C1 segment of cervical spinal cord (tissue), 14 donors: ENCODE measurements at places on chromosomes 1 and 21.

DNA sequence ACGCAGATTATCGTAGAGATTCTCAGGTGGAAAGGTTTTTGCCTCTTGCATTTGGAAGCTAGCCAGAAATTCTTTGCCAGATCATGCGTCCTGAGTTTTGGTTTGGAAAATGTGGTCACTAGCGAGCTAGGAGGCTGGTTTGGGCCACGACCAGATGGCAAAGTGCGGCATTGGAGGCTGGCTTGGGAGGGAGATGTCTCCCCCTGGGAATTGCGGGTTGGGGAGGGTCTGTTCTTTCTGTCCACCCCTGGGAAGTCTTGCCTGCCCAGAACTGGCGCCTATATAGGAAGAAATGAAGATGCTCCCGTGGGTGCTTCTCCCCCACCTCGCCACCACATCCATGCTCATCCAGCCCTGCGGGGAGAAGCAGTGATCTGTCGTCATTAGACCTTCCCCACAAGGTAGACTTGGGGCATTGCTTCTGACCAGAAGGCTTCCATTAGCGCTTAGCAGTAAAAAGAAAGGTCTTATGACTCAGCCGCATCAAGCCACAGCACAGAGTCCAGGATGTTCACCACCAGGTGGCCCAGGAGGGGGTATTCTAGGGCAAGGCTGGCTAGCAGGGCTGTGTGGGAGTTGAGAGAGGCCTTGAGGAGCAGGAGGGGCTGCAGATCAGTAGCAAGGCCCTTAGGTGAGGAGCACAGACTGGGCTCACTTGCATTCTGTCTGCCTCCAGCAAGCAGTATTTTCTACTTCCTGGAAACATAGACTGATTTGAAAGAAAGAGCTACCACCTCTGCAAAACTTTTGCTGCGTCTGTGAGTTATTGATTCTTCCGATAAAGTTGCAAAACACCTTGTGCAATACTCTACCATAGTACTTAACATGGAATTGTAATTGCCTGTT is 1.5 kb upstream of the PTP4A2 start:
- no peak for DNase-seq

DNA sequence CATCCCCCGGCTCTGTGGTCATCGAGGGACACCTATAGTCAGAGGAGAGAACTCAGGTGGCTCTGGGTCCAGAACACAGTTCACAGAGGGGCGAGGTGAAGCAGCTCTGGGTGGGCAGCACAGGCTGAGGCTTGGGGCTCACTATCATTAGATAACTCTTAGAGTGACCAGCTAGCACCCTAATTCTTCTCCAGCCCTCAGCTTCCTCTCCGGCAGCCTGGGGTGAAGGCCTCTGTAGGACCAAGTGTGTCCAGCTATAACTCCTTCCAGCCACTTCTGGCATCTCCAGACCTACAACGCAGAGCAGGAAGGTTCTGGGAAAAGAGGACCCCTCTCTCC is 1.4 kb downstream of the ARTN start:
- DNase-seq, result no peak

GRCh38 chr1:64472805-64473204 is 2.9 kb downstream of the CACHD1 start:
- no peak for DNase-seq

DNA sequence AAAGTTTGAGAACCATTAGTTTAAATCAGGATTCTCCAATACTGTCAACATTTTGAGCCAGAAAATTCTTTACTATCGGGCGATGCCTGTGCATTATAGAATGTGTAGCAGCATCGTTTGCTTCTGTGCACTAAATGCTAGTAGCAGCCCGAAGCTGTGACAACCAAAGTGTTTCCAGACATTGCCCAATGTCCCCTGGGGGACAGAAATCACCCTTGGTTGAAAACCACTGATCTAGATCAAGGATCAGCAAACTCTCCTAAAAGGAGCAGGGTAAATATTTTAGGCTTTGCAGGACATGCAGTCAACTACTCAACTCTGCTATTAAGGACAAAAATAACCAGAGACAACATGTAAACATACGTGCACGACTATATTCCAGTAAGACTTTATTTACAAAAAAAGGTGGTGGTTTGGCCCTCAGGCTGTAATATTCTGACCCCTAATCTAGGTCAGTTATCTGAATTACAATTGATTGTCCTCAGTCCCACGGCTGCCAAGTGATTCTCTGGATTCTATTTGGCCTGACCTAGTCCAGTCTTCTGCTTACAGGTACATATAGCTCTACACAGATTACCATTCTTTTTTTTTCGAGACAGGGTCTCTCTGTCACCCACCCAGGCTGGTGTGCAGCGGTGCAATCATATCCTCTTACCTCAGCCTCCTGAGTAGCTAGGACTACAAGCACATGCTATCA is 10.6 kb downstream of the FAF1 start:
- no peak for DNase-seq

- DNase-seq, result no peak
These were observed 16.2 kb downstream of the C1orf159 start for GRCh38 chr1:1099506-1100183.

DNA sequence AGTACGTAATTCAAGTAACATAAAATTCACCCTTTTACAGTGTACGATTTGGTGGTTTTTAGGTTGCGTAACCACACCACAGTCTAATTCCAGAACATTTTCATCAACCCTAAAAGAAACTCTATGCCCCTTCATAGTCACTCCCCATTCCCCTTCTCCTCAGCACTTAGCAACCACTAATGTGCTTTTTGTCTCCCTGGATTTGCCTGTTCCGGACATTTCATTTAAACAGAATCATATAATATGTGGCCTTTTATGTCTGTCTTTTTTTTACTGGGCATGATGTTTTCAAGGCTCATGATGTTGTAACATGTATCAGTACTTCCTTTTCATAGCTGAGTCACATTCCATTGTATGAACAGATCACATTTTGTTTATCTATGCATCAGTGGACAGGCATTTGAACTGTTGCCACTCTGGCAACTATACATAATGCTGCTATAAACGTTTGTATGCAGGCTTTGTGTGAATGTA is 20.8 kb downstream of the OBSCN start:
- no peak for DNase-seq

- no peak for DNase-seq
These were observed 12.8 kb downstream of the PPFIA4 start for GRCh38 chr1:203038891-203039608.

GRCh38 chr1:178486100-178487069 is 10.4 kb downstream of the CLEC20A start:
- DNase-seq, result no peak
